ENCODE measurements at places on chromosomes 13 and 19. TPM values are rescaled to one million over a fixed set of nuclear protein-coding genes. Genes with fewer than 3 reads are reported as not detected.
A peak's percentile ranks its signal among the peaks of the same experiment; 100 is the strongest.

- H3K36me3 ChIP-seq = no peaks in the 10 kb centered on the region
- DNase-seq = no peak
- no peaks in the 10 kb centered on the region for H3K27me3 ChIP-seq
- H3K4me3 ChIP-seq = no peak overlapping the region
- no peak overlapping the region for H3K27ac ChIP-seq
These were observed 119.4 kb upstream of the NBEA start for GRCh38 chr13:34822650-34823049.

DNA sequence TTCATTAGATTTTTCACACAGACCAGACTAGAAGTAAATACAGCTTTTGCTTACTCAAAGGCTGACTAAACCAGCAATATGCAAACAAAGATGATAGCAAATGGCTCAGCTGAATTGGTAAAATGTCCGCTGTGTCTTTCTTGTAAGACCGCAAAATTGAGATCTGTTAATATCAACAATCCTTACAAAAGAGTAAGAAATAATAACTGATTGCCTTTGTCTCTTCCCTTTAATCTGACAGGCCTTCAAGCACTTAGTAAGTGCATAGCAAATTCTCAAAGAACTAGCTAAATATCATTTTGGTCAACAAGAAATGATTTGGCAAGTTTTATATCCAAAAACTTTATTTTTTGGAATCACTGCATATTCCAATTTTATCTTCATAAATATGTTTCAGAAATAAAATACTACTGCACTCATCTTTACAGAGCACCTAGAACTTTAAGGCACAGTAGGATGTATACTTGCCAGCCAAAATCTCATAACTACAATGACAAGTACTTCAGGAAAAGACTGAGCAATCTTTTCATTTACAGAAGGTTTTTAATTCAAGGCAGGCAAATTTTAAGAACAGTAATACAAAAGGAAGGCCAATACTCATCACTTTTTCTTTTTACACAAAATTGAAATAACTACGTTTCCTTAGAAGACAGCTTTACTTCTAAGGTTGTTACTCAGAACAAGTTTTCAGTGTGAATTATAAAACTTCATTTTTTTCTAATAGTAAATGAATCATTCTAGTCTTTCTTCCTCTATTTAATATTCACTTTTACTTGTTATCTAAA, 1.1 kb downstream of the ELF1 start:
- H3K27ac ChIP-seq = peak overlapping the region; percentile 81
- DNase-seq = no peak
- H3K4me1 ChIP-seq = peaks cover 69% of the 10 kb centered on the region
- H3K27me3 ChIP-seq = peaks cover 2% of the 10 kb centered on the region
- H3K36me3 ChIP-seq = no peaks in the 10 kb centered on the region

- H3K27me3 ChIP-seq = no peaks in the 10 kb centered on the region
- no peaks in the 10 kb centered on the region for H3K36me3 ChIP-seq
- no peak overlapping the region for H3K4me3 ChIP-seq
- H3K4me1 ChIP-seq = no peaks in the 10 kb centered on the region
These were observed 852.0 kb downstream of the DACH1 start for GRCh38 chr13:71015021-71015420.

PEX11G gene
- 4.4 TPM for total RNA-seq

VSTM2B gene
- total RNA-seq = not detected

CEACAM7 gene
- total RNA-seq = not detected

Measured in tibial nerve (tissue), 4 donors.